ENCODE measurements at places on chromosomes 13 and 19. TPM values are rescaled to one million over a fixed set of nuclear protein-coding genes. Genes with fewer than 3 reads are reported as not detected.

Gene LMTK3
- 3.9 TPM for total RNA-seq

Gene TSSK6
- total RNA-seq, result 4.4 TPM

Gene NLRP12
- total RNA-seq, result not detected

Gene POSTN
- total RNA-seq, result not detected

Gene EGLN2
- total RNA-seq, result 85.6 TPM

Measured in activated CD4-positive, alpha-beta T cell treated with anti-CD3 and anti-CD28 coated beads for 36 hours (primary cell).